ENCODE measurements at places on chromosomes 12 and 14.

DNA sequence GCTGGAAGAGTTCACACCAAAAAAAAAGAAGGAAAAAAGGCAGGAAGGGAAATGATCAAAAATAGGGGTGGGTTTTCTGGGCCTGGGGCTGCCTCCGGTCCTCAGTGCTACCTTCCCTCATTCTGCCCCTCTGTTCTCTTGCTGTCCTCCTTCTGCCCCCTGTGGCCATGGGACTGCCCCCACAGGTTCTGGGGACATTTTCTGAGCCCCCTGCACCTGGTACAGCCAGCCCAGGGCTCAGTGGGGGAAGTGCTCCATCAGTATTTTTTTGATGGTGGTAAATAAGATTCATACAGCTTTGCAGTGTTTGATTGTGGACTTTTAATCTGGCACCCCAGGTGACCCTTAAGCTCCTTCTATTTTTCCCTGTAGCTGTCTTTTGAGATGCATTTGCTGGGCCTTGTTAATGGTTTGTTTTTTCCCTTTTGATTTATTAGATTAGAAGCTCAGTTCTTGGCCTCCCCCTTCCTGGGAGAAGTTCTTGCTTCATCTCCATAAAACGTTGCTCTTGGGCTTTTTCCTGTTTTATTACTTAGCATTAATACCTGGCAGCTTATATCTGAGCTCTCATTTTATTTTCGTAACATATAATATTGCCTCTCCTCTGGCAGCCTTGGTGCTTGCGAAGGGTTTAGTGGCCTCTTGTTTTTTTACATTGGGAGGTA, 43.1 kb downstream of the CHST11 start:
- no peak overlapping the region for H3K4me3 ChIP-seq
- peaks cover 41% of the 10 kb centered on the region for H3K4me1 ChIP-seq
- no peaks in the 10 kb centered on the region for H3K27me3 ChIP-seq
- peak overlapping the region; percentile 76 for H3K27ac ChIP-seq

DNA sequence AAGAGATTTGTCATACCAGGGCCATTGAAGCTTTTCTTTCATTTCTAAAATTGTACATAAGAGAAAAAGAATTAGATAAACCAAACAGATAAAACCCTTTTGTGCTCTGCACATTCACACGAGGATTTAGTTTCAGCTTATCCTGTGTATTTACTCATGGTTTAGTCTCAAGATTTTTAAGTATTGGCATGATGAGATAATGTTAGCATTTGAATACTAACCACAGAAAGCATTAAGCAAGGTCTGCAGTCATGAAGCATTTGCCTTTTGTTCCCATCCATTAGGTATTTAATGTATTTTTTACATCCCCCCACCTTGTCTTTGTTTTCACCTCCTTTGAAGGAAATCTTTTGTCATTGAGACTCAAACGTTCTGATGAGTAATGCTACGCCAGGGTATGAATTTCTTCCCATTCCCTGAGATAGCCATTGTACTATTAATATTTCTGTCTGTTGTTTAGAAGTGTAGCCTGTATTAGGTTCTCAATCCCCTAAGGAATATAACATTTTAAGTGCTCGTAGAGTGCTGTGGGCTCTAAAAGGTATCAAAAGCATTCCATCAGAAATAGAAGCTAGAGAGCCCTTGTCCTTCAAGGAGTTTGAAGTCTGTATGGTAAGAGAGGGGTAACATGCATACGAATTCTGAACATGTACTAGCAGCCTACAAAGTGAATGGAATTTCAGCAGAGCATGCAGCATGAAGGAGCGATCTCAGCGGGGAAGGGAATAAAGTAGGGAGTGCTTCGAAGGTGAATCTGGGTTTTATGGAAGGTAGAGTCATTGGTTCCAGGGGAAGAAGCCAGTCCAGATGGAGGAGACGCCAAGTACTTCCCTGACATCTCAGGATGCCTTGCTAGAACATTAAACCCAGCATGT, 22.3 kb downstream of the CRADD start:
- H3K27me3 ChIP-seq: no peaks in the 10 kb centered on the region
- DNase-seq: no peak
- H3K4me3 ChIP-seq: no peak overlapping the region
- H3K4me1 ChIP-seq: peaks cover 30% of the 10 kb centered on the region
- H3K36me3 ChIP-seq: no peaks in the 10 kb centered on the region

DNA sequence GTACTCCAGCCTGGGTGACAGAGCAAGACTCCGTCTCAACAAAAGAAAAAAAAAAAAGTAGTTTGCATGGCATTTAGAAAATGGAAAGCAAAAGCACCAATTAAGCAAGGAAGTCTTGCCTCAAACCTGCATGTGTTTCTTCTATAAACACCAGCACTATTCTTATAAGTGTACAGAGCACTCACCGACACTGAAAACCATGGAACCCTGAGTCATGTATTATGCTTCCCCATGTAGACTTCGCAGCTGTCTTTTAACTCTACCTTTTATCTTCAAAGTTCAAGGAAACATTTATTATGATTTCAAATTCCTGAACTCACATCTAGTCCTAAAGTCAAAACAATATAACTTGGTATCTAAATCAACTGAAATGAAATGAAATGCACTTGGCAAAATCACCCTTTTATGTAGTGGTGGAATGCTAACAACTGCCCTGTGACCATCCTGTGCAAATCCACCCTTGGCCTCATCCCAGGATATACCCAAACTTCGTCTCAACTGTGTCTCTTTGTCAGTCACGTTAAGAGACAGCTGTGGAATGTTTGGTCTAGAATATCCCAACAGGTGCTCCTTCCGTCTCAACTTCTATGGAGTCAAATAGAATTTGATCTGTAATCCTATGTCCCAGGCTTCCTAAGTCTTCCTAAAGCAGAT, 4.8 kb downstream of the BCAT1 start:
- H3K4me1 ChIP-seq: peaks cover 49% of the 10 kb centered on the region
- H3K36me3 ChIP-seq: peaks cover 19% of the 10 kb centered on the region
- no peaks in the 10 kb centered on the region for H3K27me3 ChIP-seq
- H3K4me3 ChIP-seq: no peak overlapping the region
- DNase-seq: no peak

DNA sequence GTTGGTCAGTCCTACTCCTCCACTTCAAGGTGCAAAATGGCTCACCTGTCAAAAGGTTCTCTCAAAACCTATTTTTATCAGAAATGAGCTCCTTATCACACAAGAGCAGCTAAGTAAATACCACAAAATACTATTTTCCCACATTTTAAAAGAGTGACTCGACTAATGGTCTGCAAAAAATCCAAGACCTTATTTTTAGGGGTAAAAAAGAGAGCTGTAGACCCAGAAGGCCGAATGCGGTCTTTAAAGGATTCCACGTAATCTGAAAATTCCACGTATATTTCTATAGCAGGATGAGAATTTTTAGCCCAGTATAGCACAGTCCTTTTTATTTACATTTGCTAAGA, 3.8 kb downstream of the C14orf93 start:
- no peak for DNase-seq
- H3K27ac ChIP-seq: peak overlapping the region; percentile 99
- peak overlapping the region; percentile 93 for H3K4me3 ChIP-seq
- peaks cover 40% of the 10 kb centered on the region for H3K4me1 ChIP-seq
- H3K27me3 ChIP-seq: no peaks in the 10 kb centered on the region

- H3K36me3 ChIP-seq: no peaks in the 10 kb centered on the region
- peaks cover 32% of the 10 kb centered on the region for H3K27me3 ChIP-seq
- H3K4me1 ChIP-seq: no peaks in the 10 kb centered on the region
- DNase-seq: no peak
- H3K27ac ChIP-seq: no peak overlapping the region
Observed at GRCh38 chr12:119236372-119236771, 57.6 kb downstream of the HSPB8 start.

- H3K4me3 ChIP-seq: no peak overlapping the region
- no peaks in the 10 kb centered on the region for H3K27me3 ChIP-seq
- H3K4me1 ChIP-seq: no peaks in the 10 kb centered on the region
- no peak for DNase-seq
- H3K27ac ChIP-seq: no peak overlapping the region
- H3K36me3 ChIP-seq: peaks cover 2% of the 10 kb centered on the region
Observed at GRCh38 chr14:77390188-77390587, 13.0 kb downstream of the SAMD15 start.

GRCh38 chr14:44494137-44494536, 12.9 kb downstream of the FSCB start:
- H3K4me1 ChIP-seq: no peaks in the 10 kb centered on the region
- H3K4me3 ChIP-seq: no peak overlapping the region
- DNase-seq: no peak
- no peak overlapping the region for H3K27ac ChIP-seq
- H3K27me3 ChIP-seq: no peaks in the 10 kb centered on the region
- H3K36me3 ChIP-seq: no peaks in the 10 kb centered on the region

DNA sequence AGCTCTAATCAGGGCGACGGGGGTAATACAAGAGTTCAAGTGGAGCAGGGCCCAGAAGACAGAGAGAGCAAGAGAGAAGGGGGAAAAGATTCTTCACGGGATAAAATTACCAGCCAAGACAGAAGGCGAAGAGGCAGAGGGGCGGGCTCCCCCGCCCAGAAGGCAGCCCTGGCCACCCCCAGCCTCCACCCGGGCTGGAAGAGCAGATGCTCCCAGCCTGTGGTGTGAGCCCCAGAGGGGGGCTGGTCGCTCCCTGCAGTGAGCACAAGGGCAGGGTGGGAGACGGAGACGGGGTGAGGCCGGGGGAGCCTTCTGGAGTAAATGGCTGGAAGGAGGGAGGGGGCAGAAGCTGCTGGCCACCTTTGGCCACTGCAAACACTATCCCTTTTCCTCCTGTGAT, 1035.6 kb downstream of the VRK1 start:
- H3K36me3 ChIP-seq: no peaks in the 10 kb centered on the region
- H3K27me3 ChIP-seq: peaks cover 28% of the 10 kb centered on the region
- H3K27ac ChIP-seq: no peak overlapping the region
- H3K4me1 ChIP-seq: no peaks in the 10 kb centered on the region

DNA sequence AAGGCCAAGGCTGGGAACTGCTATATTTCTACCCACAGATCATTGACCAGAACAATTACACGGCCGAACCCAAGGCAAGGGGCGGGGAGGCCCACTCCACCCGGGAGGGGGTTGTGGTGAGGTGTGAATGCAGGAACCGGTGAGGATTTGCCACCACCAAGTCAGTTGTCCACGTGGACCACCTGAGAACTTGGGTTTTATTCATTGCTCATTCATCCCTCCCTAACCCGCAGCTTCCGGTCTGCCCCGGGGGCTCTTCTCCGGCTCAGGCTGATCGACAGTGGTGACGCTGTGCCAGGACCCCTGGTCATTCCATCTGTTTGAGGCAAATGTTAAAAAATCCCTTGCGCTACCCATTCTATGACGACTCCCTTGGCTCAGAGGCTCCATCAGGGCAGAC, 127.7 kb upstream of the RTL1 start:
- DNase-seq: no peak
- peaks cover 8% of the 10 kb centered on the region for H3K27me3 ChIP-seq
- no peaks in the 10 kb centered on the region for H3K36me3 ChIP-seq
- no peak overlapping the region for H3K27ac ChIP-seq

DNA sequence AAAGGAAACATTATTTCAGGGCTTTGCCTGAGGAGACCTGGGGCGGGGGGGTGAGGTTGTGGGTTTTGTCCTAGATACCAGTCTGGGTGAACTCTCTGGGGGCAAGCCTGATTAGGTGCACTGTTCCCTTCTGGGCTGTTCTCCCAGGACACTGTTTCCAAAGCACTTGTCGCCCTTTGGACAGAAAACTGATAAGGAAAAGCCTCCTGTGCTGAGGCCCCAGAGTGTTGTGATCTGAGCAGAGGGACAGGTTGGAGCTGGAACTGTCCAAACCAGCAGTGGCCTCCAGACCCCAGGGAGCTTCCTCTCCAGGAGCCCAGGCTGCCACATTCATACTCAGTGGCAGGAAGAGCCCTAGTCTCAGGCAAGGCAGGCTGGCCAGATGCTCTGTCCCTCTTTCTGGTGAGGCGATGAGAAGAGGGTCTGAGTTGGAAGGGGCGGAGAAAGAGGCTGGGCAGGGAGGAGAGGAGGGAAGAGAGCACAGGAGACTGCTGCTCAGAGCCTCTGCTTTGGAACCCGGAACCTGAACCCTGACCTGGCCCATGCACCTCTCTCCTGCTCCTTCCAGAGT, 1.9 kb downstream of the GALNT16 start:
- H3K36me3 ChIP-seq: no peaks in the 10 kb centered on the region
- H3K27ac ChIP-seq: no peak overlapping the region
- peaks cover 10% of the 10 kb centered on the region for H3K4me1 ChIP-seq
- H3K4me3 ChIP-seq: peak overlapping the region; percentile 78
- peaks cover 73% of the 10 kb centered on the region for H3K27me3 ChIP-seq

DNA sequence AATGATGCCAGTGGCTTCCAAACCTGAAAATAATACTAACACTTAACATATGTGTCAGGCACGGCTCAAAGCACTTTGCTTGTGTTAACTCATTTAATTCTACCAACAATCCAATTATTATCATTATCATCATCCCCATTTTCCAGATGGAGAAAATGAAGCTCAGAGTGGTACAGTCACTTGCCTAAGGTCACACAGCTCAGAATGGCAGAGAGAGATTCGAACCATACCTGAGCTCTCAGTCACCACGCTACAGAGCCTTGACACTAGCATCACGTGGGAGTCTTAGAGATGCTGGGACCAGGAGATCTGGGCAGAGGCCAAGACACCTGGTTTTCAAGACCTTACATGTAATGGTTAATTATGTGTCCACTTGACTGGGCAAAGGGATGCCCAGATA, 34.2 kb downstream of the DHX37 start:
- H3K36me3 ChIP-seq: peaks cover 35% of the 10 kb centered on the region
- no peak overlapping the region for H3K27ac ChIP-seq
- no peak for DNase-seq
- no peaks in the 10 kb centered on the region for H3K27me3 ChIP-seq
- H3K4me1 ChIP-seq: no peaks in the 10 kb centered on the region
- H3K4me3 ChIP-seq: no peak overlapping the region

DNA sequence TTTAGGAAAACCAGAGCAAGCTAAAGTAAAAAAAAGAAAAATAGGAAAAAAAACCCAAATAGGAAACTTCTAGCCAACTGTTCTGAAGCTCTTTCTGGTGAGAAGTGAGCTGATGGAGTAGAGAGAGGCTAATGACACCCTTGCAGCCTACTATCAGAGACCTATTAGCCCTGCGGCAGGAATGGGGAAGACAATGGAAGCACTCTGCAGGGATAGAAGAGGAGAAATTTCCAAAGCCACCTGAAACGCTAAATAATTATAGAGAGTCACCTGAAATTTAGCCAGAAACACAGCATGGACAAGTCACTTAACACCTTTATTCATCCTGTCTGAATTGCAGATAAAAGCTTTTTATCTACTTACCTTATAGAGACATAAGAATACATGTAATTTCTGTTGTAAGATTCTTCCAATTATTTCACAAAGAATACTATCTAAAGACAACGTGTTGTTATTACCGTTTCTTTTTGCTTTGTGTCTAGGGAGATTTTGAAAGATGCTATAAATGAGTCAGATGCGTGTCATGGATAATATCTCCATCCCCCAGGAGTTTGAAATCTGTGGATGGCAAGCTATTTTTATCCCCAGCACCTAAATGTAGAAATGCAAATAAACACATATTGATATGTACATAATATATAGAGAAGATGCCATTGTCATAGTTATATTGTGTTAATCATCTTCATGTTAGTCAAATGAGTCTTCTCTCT, 138.6 kb downstream of the TPH2 start:
- no peak for DNase-seq
- H3K27me3 ChIP-seq: no peaks in the 10 kb centered on the region
- no peak overlapping the region for H3K27ac ChIP-seq
- H3K4me1 ChIP-seq: peaks cover 16% of the 10 kb centered on the region
- no peak overlapping the region for H3K4me3 ChIP-seq
- no peaks in the 10 kb centered on the region for H3K36me3 ChIP-seq
